Epithelial cell of umbilical artery (primary cell): ENCODE measurements at places on chromosomes 12 and 14. TPM values are rescaled to one million over a fixed set of nuclear protein-coding genes. Genes with fewer than 3 reads are reported as not detected.

NOXRED1 gene
- total RNA-seq, result 0.15 TPM in 1 of 2 replicates, not detected in the other

DNAH10 gene
- under 0.01 and 0.15 TPM in 2 replicates for total RNA-seq

KERA gene
- total RNA-seq, result not detected in 2 replicates

DACT1 gene
- total RNA-seq, result 0.32 and 0.46 TPM in 2 replicates

LRTM2 gene
- total RNA-seq, result not detected in 2 replicates

TMEM229B gene
- total RNA-seq, result under 0.01 and 0.15 TPM in 2 replicates

EXOC3L4 gene
- total RNA-seq, result not detected in 2 replicates

DHRS2 gene
- total RNA-seq, result not detected in 2 replicates

ST8SIA1 gene
- total RNA-seq, result under 0.01 TPM in 1 of 2 replicates, not detected in the other

RNASE3 gene
- total RNA-seq, result not detected in 2 replicates

STAC3 gene
- 0.30 and 0.32 TPM in 2 replicates for total RNA-seq

GALNT6 gene
- 35.7 and 52.7 TPM in 2 replicates for total RNA-seq

HCAR1 gene
- total RNA-seq, result not detected in 2 replicates

TAS2R20 gene
- total RNA-seq, result 1.6 and 2.4 TPM in 2 replicates

CATSPERB gene
- not detected in 2 replicates for total RNA-seq

SLC35F4 gene
- not detected in 2 replicates for total RNA-seq

ANKRD33 gene
- 0.15 and 0.32 TPM in 2 replicates for total RNA-seq

SERPINA5 gene
- total RNA-seq, result under 0.01 TPM in 1 of 2 replicates, not detected in the other

APOLD1 gene
- 3.2 and 5.0 TPM in 2 replicates for total RNA-seq

TAS2R10 gene
- total RNA-seq, result 0.97 and 1.7 TPM in 2 replicates

SRRM4 gene
- not detected in 2 replicates for total RNA-seq

AHSA1 gene
- total RNA-seq, result 186 and 213 TPM in 2 replicates

CLEC12A gene
- total RNA-seq, result not detected in 2 replicates
